NCI-H1436 treated with DMSO at 0.1 percent for 48 hours (cell line): ENCODE measurements at places on chromosomes 11 and 22.

GRCh38 chr11:3195251-3196160, 23.1 kb downstream of the MRGPRG start:
- no peak for DNase-seq

GRCh38 chr11:44788536-44789261, 61.9 kb downstream of the TSPAN18 start:
- DNase-seq, result no peak

DNA sequence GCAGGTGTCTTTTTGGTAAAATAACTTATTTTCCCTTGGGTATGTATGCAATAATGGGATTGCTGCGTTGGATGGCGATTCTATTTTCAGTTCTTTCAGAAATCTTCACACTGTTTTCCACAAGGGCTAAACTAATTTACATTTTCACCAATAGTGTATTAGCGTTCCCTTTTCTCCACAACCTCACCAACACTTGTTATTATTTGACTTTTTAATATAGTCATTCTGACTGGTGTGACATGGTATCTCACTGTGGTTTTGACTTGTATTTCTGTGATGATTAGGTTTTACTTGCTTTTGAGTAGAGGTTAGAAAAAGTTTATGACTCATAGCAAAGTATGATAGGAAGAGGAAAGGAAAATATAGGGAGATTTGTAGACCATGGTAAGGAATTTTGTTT, 92.3 kb downstream of the DLG2 start:
- DNase-seq, result no peak

- DNase-seq, result no peak
Observed at GRCh38 chr11:120666121-120666639, 154.6 kb downstream of the GRIK4 start.

GRCh38 chr11:33552756-33553155, 147.9 kb downstream of the C11orf91 start:
- DNase-seq, result no peak

DNA sequence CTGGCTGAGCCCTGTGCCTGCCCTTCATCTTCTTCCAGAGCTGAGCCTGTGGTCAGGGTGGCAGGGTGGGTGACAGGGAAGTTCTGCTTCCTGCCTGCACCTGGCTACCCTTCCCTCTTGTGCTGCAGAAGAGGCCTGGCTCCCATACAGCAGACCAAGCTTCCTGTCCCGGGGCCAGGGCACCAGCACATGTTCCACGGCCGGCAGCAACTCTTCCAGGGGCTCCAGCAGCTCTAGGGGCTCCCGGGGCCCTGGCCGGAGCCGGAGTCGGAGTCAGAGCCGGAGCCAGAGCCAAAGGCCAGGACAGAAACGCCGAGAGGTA, 15.0 kb downstream of the ROBO3 start:
- no peak for DNase-seq

DNA sequence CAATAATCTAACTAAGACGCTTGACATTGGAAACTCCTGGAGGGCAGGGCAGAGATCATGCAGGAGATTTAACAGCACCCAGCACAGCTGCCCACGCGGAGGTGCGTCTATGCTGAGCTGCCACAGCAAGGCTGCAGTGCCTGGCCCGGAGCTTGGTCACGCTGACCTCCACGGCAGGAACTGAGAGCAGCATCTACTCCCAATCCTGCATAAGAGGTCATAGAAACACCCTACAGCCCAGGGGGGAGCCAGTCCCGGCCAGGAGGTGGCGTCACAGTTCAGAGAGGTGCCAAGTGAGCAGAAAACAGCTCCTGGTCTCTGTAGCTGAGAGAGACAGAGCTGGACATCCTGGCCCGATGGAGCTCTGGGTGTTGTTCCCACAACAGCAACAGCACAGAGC, 121.1 kb upstream of the TMEM45B start:
- DNase-seq, result no peak

GRCh38 chr22:40535642-40536041, 100.9 kb downstream of the MRTFA start:
- DNase-seq, result no peak

DNA sequence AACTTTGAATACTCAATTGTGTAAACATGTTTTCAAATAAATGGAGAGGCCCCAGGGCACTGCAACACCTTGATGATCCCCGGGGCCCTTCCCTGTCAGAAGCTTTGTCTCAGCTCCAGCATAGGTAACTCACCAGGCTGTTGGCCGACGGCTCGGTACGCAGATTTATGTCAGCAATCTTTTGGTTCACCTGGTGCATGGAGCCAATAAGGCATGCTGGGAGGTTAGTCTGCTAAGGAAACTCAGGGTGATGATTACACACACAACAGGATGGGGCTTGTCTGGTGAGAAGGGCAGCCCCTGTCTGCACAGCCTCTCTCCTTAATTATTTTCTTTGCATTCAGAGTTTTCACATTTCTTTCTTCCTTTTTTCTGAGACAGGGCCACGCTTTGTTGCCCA, 10.8 kb downstream of the FAM227A start:
- DNase-seq, result no peak

DNA sequence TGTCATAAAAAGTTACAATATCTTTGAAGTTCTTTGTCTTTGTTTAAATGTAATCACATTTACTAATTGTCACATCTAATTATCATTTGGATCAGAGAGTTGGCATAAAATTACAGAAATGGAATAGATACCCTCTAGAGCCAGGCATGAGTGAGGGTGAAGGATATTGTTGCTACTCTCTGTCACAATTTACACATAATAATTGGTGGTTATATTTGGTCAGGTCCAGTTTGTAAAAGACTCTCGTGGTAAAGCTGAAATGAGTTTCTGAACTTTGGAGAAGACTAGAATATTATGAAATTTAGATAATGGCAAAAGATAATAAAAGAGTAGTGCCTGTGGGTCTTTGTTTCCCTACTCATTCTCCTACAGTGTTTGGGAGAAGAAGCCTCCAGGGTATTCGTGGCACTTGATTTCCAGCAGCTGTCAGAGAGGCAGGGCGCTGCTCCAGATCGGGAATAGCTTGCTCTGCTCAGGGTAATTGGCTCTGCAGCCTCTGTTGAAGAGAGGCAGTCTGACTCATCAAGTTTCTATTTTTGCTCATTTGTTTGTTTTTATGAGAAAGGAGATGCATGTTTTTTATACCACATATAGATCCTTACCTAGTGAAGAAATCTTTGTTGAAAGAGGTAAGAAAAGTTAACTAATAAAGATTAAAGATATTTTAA, 349.9 kb downstream of the CNTN5 start:
- DNase-seq, result no peak

DNA sequence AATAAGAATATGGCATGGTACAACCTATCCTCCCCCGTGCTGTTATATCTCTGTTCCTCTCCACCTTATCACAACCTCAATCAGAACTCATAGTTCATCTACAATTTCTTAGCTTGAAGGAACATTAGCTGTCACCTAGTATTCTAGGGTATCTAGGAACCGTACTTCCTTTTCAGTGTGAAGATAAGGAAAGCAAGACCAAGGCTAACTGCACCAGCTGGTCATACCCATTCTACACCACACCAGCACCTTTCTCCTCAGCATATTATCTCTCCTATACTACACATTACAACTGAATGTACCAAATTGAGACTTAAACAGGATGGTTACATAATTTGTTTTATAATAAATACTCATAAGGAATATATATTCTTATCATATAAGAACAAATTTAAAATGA, 73.1 kb downstream of the ARHGAP32 start:
- DNase-seq, result no peak

GRCh38 chr22:28715611-28716010, 26.0 kb downstream of the CHEK2 start:
- DNase-seq, result no peak

- DNase-seq, result no peak
Observed at GRCh38 chr11:2095542-2095941, 43.6 kb downstream of the IGF2 start.
